ENCODE measurements at places on chromosomes 2 and 18.

- no peak for DNase-seq
These were observed 10.4 kb upstream of the NETO1 start for GRCh38 chr18:72878143-72878542.

DNA sequence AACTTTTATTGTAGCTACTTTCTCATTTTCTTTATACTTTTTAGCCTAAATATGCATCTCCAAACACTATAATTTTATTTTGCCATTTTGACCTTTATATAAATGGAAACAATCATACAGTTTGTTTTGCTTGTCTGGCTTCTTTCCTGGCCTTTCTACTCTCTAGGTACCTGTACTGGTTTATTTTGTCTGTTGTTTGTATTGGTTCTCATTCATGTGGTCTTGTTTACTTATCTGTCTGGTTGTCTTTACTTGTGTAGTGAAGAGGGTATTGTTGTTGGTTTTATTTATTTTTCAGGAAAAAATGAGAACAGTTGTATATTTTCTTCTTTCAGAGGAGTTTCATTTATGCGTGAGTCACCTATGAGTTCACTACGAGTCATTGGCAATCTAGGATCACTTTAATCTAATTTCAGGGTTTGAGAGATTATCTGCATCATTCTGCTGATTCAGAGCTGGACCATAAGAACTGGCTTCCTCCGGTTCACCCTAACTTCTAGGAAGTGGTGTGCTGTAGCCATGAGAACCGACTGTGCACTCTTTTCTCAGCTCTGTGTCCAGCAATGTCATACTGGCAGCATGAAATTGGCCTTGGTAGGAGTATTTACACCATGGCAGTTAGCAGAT, 33.1 kb upstream of the HDAC4 start:
- no peak for DNase-seq

GRCh38 chr18:63098018-63098981, 221.3 kb downstream of the BCL2 start:
- no peak for DNase-seq

- no peak for DNase-seq
These were observed 45.1 kb downstream of the LPIN2 start for GRCh38 chr18:2967820-2968219.

DNA sequence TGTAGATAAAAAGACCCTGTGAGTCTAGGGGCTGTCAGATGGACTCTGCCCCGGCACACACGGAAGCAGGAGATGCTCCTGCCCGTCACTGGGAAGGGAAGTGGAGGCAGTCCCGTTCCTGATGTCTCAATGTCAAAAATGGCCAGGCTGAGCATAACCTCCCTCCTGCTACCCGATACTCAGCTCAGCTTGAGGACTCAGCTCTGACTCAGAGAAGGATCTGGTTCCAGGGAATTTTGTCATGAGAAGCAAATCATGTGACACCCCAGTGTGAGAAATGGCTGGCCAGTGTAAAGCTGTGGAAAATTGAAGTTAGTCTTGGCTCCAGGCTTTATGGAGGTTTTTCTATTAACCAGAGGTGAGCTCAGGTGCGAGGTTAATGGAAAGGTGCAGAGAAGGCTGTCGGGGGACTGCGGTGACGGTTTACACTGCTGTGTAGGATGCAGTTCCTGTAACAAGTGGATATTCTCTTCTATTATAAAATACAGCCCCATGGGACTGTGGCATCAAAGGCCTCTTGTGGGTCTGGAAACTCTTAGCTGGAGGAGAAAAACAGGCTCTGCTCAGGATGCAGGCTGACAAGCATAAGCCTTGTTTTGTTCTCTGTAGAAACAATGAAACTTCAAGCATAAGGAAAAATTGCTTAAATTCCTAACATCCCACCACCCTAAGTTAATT, 24.7 kb upstream of the AGAP1 start:
- no peak for DNase-seq

DNA sequence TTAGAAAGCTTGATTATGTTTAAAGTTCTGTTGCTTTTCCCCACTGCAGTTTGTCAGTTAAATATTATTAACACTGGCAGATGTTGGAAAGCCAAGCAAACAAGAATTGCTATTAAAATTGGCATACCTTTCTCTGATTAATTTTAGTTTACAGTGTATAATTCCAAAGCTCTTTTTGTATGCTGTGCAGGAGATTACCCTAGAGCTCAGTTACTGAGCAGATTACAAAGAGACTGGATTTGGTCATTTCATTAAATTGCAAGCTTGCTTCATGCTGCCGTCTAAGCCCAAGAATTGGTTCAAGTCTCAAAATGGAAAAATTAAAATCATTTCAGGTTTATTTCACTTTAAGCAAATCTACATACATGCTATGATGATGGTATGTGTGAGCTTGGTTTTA, 2.3 kb downstream of the ASAP2 start:
- no peak for DNase-seq

- DNase-seq = no peak
These were observed 87.7 kb downstream of the BCL11A start for GRCh38 chr2:60465736-60466135.

DNA sequence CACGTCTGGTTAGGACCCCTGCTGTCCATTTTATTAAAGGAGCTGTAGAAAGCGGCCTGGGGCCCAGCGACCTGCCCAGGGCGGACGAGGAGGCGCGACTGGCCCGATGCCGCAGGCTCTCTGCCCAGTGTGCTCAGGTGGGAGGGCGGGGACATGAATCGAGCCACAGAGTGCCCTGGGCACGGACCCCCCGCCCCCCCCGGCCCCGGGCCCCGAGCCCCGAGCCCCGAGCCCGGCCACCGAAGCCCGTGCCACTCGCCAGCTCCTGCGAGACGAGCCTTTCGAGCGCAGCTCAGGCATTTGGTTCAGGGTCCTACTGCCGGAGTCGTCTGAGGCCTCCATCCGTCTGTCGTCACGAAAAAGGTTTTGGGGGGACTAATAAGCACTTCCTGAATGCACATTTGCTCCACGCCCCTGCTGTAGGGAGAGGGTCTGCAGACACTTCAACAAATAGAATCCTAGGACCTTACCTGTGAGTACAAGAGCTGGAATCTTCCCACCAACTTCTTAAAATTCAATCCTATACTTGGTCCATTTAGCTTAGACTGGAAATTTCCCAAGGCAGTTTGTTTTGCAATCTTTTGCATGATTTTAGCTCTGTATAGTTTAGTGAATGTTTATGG, 602 bp upstream of the ADAM17 start:
- no peak for DNase-seq

DNA sequence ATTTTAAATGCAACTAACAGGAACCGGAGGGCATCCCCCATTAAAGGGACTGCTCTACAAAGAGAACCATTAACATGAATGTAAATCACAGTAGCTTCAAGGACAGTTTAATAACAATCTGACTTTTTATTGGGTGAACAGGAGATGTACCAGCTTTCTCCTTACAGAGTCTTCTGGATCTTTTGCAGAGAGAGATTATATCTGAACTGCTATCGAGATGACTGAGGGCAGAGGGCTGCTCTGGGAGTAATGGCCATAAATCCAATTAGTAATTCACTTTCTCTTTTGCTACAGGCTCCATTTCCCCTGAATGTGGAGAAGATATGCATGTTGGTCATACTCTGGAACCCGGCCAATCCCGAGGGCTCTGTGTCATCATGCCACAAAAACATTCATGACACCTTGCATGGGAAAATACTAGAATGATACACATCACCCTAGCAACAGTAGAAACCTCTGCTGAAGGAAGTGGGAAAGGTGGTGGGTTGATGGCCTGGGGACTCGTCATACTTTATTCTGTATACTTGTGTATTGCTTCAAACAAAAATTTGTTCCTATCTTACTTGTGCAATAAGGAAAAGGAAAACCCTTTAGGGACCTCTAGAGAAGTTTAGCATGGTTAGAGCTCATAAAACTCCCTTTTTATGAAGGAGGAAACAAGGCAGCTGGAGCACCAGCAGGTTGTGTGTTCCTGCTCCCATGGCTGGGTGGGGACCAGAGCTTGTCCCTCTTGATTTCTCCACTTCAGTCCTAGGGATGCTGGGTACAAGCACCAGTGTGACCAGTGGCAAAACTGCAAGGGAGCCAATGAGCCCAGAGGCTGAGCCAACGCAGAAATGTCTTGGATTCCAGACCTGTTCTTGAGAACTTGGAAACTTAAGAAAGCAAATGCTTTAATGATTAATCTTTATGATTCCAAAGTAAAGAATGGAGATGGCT, 26.0 kb downstream of the CTAGE1 start:
- no peak for DNase-seq

DNA sequence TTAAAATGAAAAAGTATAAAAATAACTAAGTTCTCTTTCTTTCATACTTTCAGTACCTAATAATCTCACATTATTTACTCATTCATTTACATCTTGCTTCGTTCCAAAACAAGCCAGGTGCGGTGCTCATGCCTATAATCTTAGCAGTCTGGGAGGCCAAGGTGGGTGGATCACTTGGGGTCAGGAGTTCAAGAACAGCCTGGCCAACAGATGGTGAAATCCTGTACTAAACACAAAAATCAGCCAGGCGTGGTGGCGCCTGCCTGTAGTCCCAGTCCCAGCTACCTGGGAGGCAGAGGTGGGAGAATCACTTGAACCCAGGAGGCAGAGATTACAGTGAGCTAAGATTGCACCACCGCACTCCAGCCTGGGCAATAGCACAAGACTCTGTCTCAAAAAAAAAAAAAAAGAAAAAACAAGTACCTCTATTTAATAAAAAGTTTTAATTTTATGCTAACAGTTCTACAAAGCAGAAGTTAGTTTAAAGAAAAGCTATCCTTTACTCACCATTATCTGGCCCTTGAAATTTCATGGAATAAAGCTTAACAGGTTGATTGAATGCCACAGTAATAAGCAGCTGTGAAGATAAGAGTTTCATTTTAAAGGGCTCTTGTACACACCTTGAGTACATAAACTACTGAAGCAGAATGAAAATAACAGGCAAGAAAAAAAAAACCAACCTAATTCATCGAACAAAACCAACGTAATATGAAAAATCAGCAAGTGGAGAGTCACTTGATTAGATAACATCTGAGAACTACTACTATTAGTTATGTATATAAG, 22.5 kb downstream of the TXNL1 start:
- no peak for DNase-seq

- no peak for DNase-seq
These were observed 2.4 kb upstream of the COX7A2L start for GRCh38 chr2:42363413-42363812.

DNA sequence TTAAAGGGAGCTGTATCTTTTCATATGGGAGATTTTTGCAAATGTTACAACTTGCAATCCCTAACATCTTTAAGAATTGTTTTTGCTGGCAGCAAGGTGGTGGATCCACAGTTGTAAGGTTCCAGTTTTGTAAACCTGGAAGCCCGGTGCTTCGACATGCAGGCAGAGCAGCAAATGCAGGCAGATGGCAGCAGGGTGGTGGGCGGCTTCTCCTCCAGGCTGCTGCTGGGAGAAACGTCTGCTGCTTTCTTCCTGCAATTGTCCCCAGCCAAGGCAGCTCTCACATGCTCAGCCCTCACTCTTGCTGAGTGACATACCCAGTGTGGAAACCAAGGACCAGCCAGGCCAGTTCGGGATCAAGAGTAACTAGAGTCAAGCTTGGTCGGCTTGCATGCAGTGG, 166.0 kb downstream of the SEPTIN10 start:
- no peak for DNase-seq

DNA sequence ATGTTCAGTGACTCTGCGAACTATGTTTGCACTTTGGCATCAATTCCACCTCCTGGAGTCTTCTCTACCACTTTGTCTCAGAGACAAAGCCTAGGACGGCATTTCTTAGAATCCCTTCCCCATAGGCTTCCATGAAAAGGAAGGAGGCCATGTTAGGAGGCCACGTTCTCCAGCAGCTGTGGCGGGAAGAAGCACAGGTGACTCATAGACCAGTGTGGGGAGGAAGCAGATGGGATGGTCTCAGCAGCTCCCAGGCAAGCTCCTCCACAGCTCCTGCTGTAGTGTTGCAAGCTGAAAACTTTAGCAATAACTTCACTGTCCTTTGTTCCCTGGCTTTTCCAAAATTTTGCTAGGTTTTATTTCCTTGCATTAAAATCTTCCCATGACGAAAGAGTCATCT, 781.3 kb upstream of the ID2 start:
- no peak for DNase-seq

DNA sequence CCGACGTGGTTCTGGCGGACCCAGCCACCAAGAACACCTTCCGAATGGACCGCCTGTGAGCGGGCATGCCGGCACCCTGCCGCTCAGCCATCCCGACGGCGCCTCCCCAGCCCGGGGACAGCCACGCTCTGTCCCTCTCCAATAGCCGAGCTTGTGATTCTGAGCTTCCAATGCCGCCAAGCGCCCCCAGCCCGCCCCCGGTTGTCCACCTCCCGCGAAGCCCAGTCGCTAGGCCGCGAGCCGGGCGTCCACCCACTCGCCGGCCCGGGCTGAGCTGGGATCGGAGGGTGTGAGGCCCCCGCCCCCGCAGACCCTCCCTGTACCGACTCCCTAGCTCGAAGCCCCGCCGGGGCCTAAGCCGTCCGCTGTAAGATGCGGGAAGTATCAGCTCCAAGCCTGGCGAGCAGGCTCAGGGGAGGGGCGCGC, 1195.1 kb upstream of the CHAC2 start:
- no peak for DNase-seq

- no peak for DNase-seq
These were observed 36.7 kb upstream of the ST8SIA5 start for GRCh38 chr18:46793565-46793964.

DNA sequence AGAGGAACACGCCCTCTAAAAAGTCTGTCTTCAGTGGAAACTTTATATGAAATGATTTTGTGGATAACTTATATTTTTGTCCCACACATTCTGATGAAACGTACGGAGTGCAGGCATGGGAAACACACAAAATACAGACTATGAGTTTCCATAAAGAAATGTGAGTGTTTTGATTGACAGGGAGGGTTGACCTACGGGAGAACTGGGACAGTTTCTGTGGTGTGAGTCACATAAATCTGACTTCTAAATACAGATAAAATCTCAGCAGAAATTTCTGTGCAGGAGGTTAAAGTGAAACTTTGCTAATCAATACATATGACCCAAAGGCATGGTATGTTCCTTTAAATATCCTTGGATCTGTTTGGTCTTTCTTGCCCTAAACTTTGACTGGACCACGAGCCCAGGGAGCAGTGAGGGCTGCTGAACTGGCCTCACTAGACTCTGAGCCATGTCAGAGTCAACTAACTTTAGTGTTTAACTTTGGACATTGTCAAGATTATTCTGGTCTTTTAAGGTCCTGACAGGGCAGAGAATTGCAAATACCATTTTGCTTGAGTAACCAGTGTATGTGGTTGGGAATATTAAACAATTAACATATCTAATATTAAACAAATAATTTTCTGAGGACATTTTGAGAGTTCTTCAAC, 206.9 kb upstream of the LYPD1 start:
- DNase-seq = no peak

GRCh38 chr2:160372585-160372984, 121.0 kb downstream of the RBMS1 start:
- no peak for DNase-seq

Measured in activated naive CD8-positive, alpha-beta T cell treated with anti-CD3 and anti-CD28 coated beads, Interleukin-2, amount 50 U/mL, for 16 hours (primary cell).